ENCODE measurements at places on chromosomes 12 and 14.

DNA sequence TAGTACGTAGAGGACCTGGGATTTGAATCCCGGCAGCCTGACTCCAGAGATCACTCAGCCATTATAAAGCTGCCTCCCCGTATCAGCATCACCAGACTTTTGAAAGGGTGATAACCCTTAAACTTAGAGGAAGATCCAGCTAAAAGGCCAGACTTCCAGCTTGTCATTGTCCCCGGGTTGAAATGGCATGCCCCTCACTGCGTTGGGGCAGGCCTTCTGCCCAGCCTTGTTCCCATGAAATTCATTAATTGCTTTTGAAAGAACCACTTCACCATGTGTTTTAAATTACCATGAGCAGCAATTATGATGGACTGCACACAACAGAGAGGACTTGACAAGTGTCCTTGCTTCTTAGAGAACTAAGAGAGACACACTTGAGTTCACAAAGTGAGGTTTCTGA lies 269.6 kb upstream of the CRY1 start:
- DNase-seq, result no peak

- DNase-seq, result no peak
Observed at GRCh38 chr12:85794531-85794930, 41.7 kb downstream of the RASSF9 start.

- DNase-seq, result no peak
Observed at GRCh38 chr12:114165921-114166320, 199.8 kb upstream of the RBM19 start.

GRCh38 chr12:41452838-41453407 lies 264.8 kb downstream of the PDZRN4 start:
- no peak for DNase-seq

- DNase-seq, result no peak
Observed at GRCh38 chr12:113027726-113028125, 28.8 kb upstream of the DTX1 start.

DNA sequence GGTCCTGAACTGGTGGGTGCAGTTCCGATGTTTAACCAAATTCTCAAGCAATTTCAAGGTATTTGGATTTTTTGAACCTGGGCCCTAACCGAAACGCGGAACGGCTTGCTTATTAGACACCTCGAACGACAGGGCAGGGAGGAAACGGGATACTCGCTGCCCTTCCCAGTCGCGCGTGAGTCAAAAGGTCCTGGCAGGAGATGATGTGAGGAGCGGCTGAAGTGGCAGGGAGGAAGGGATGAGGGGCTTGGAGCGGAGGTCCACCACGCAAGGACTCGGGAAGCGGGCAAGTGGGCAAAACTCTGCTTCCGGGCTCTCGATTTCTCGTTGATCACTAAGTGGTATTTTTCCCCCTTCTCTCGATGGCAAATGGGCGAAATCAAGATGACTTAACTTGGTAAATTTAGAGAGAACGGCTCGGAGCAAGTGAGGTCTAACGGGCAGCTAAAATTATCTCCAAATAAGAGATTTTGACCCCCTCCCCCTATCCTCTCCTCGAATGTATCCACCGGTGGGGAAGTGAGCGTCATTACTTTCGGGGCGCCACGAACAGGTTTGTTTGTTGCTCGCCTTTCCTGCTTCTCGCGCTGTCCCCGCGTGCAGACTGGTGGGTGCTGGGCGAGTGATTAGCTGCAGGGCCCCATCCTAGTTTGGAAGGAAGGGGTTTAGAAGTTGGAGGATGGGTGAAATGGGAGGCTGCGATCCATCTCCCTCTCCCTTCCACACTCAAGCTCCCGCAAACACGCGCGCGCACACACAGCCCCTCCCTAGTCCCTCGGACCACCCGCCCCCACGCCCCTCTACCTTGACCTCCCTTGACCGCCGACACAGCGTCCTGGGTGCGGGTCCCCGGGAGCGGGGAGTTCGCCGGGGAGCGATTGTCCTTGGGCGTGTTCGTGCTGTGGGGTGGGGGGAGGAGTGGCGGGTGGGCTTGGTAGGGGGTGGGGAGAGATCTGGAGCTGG lies 986 bp upstream of the NTF3 start:
- no peak for DNase-seq

GRCh38 chr14:51521764-51522163 lies 129.9 kb upstream of the FRMD6 start:
- DNase-seq, result no peak

DNA sequence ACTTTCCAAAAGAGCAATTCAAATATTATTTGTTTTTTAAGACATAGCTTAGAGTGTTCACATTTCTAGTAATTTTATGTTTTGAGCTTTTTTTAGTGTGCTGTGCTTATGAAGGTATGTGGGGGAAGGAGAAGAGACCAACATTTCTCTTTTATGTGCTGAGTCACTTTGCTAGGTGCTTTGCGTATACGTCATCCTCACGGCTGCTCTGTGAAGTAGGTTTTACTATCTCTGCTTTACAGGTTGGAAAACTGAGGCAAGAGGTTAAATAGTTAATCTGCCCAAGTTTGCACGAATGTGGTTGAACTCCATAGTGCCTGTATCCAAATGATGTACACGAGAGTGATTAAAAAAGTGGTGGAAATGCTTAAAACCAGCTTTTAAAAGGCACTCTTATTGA lies 75.9 kb downstream of the AEBP2 start:
- DNase-seq, result no peak

- DNase-seq, result no peak
Observed at GRCh38 chr12:92085040-92085735, 60.5 kb downstream of the BTG1 start.

DNA sequence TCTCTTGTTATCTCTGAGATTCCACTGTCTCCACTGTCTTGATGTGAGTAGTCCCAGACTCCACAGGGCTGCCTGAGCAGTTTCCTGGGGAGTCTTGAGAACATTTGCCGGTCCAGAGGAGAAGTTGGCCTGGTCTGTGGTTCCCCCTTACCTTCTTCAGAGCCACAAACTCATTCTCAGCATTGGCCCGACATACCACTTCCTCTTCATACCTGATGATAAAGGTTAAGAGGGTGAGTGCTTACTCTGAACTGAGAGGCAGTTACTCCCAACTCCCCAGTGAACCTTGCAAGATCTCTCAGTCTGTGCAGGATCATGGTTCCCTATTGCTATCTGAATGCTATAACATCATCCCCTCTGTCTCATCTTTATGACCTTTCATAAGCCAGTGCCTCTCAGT lies 2.6 kb downstream of the KRT84 start:
- no peak for DNase-seq

DNA sequence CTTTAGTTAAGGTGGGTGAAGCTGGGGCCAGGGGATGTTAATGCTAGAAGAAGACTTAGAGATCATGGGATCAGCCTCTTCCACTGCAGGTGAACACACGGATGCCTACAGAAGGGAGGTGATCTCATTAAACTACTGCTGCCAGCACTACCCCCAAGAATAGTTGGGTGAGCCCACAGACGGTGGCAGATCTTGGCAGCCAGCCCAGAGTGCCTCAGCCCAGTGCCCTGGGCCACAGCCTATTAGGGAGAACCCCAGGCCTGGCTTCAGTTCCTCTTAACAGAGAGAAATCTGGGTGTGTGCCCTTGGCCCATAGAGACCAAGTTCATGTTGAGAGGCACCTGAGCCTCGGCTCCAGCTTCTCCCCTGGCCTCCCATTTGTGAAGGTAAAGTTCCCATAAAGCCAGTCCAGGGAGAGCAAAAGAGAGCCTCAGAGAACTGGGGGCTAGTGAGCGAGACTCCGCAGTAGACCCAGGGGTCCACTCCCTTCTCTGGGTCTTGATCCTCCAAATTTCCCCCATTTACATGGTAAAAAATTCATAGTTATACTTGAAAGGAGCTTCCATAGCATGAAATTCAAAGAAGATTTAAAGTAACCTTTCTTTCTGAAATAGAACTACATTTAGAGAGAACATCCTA lies 125.0 kb upstream of the CCND2 start:
- peak; percentile 47 for DNase-seq

DNA sequence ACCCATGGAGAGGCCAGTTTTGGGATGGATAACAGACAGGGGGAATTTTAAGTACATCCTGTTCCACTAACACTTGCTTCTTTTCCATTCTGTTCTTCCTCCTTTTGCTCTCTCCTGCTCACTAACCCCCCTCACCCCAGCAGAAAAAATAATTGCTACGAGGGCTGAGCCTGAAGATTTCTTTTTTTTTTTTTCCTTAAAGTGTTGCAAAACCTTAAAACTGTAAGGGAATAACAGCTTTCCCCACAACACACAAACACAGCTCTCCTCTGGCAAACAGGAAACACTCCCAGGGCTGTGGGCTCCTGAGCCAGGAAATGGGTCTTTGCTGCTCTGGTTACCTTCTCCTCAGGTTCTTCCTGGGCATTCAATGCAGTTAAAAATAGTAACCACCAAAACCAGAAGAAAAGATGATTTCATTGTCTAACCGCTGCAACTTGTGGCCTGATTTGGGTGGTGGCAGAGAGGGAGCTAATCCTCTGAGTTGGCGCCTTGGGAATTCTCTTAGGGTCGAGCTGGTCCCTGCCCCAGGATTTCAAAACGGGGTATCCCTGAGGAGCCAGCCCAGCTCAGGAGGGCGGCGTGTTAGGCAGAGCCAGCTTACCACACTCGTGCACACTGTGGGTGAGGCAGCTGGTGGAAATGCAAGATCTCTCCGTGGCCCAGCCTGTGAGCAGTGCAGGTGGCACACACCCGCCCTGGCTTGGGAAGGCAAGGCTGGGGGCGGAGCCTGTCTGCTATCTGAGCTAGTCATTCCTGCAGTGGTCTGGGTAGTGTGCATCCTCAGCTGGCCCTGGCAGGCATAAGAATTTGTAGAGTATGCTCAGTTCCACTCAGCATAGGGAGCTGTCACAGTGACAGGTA lies 17.1 kb upstream of the EMP1 start:
- peak; percentile 56 for DNase-seq

DNA sequence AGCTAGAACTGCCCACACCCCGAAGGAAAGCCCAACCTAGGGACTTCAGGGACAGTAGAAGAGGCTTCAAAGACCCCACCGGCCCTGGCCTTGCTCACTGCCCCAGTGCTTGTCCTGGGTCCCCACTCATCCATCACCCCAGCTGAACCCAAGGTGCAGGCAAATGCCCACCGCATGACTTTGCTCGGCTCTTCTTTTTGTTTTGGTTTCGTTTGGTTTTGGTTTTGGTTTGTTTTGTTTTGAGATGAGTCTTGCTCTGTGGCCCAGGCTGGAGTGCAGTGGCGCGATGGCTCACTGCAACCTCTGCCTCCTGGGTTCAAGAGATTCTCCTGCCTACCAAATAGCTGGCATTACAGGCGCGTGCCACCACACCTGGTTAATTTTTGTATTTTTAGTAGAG lies 9.0 kb downstream of the CCDC85C start:
- no peak for DNase-seq

GRCh38 chr12:13609894-13610679 lies 371.3 kb downstream of the GRIN2B start:
- DNase-seq, result no peak

- DNase-seq, result no peak
Observed at GRCh38 chr12:130454296-130454695, 116.6 kb downstream of the PIWIL1 start.

DNA sequence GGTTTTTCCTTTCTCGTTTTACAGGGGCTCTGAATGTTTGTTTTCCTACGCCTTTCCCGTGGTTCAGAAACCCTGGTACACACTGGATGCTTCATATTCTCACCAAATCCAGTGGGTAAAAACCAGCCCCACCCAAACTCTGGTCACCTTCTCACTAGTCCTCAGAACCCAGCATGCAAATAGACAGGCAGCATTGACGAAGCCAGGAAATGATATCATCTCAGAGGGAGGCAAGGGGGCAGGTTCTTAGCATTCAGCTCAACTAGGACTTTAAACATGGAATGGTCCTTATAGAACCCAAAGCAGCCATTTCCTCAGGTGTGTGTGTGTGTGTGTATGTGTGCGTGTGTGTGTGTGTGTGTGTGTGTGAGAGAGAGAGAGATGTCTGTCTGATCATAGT lies 142.0 kb downstream of the KCNK10 start:
- no peak for DNase-seq

DNA sequence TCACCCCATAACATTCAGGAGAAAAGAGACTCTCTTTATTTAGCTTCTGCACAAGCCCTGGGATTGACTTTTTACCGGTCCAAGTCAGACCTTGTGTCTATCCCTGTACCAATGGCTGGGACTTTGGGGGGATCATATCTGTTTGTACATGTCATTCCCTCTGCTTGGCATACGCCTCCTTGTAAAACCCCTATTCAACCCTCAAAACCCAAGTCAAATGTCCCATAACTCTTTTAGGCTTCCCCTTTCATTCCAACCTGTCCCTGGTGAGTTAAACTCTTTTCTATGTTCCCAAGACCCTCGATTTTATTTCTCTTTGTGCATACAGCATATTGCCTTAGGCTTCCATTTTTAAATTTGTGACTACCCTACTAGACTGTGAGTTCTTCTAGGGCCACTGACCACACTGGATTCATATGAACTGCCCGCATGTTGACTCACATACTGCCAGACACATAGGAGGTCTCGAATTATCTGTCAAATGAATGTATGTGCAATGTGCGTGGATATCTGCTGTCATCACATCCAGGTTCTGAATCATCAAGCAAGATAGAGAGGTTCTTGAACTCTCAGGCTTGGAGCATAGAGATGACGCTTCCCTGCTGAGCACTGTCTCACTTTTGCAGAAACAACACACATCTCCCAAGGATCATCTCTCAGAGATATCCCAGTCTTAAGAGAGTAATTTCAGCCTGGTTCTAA lies 548.6 kb upstream of the TBX3 start:
- no peak for DNase-seq

GRCh38 chr12:91836264-91836663 lies 309.4 kb downstream of the BTG1 start:
- DNase-seq, result no peak

DNA sequence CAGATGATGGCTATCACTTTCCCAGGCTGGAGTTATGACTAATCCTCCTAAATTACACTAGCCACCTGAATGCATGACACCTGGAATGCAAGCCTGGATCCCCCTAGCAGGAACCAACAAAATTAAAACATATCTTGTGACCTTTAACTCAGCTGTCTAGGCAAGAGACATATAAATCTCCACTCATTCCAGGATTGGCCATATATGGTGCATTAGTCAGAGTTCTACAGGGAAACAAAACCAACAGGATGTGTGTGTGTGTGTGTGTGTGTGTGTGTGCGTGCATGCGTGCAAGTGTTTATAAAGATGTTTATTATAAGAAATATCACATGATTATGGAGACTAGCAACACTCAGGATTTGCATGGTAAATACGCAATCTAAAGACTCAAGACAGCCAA lies 212.8 kb downstream of the KIF21A start:
- DNase-seq, result no peak

DNA sequence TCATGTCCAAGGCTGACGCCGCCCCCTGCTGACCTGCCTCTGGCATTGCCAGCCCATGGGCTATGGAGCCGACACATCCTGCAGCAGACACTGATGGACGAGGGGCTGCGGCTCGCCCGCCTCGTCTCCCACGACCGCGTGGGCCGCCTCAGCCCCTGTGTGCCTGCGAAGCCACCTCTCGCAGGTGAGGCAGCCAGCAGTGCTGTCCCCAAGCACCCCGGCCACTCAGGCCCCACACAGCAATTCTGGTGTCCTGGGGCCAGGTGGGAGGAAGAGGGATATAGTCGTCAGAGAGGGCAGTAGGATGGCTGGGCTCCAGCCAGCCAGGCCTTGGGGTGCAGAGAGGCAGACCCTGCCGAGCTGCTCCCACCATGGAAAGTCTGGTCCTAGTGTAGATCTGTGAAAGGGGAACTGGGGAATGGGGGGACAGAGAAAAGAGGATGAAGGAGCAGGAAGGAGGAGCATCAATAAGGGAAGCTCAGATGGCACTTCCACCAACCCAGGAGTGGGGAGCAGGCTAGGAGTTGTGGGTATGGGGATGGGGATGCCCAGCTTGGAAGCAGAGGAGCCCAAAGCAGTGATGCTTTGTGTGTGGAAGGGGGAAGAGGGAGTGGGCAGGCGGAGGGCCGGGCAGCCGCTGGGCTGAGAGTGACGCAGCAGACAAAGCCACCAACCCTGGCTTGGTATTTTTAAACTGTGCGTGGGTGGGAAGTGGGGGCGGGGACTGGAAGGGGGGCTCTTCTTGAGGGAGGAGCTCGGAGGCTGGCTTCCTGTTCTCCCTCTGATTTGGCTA lies 4.7 kb downstream of the NAB2 start:
- peak; percentile 83 for DNase-seq

All from activated CD4-positive, alpha-beta T cell treated with anti-CD3 and anti-CD28 coated beads, Interleukin-2, amount 50 U/mL, for 4 hours (primary cell).